ENCODE measurements at places on chromosomes 6 and 20.

DNA sequence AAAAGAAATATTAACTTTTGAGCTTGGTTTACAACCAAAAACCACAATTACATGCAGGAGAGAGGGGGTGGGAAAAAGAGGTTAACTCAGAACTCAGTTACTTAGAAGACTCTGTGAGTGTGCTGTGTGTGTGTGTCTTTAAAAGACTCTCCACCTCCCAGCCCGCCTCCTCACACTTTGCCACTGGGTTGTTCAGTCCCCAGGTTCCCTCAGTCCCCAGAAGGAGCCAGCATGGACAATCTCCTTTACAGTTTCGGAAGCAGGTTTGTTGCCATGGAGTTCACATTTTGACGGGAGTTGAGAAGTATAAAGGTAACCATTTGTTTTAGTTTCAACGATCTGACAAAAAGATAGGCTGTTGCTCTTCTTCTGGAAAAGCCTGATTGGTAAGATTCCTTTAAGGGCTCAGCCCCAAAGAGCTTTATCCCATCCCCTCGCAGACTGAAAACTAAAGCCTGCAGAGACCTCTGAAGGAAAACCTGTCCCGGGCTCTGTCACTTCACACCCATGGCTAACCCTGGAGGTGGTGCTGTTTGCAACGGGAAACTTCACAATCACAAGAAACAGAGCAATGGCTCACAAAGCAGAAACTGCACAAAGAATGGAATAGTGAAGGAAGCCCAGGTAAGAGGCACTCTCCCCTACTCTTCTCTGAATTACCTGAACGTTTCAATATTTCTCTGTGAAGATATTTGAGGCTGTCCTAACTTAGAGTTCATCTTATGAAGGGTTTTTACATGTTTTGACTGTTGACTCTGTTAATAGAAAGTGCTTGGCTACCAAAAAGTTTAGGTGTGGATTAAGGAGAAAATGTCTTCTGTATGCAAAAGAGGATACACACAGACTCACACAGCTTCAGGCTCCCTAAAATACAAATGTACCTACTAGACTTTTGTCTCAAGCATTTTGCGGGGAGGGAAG lies at the start of gene SPTLC3:
Gene SPTLC3 (plus strand): TSS at position 212 of the 921 bp plus-strand sequence. CDS start 296 bp downstream, at position 508.
- DNase-seq, result no peak

DNA sequence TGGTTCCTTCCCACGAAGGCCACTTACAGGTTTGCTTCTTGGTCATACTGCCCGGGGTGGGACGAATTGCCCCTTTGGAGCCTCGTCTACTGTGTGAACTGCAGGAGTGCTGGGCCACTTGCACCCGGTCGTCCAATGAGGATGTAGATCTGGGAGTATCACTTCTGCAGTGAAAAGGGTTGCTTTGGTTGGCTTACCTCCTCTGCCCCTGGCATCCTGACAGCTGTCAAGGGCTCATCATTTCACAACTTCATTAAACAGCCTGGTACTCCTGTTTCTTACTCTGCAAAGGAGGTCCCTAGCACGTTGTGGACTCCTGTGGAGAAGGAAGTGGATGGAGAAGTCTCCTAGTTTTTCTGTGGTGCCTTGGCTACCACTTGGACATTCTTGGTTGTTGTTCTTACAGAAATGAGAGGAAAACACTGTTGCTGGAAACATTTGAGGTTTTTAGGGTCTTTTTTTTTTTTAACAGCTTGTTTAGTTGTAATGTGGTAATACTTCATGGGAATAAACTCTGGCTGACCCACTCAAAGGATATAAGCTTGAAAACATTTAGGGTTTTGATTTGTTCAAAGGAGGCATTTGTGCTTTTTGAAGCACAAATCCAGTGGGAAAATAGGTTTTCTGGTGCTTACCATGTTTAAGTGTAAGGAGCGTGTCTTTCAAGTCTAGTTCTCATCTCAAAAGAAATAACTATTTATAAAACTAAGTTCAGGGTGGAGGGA lies 60.7 kb downstream of the AKAP12 start:
- DNase-seq, result no peak

DNA sequence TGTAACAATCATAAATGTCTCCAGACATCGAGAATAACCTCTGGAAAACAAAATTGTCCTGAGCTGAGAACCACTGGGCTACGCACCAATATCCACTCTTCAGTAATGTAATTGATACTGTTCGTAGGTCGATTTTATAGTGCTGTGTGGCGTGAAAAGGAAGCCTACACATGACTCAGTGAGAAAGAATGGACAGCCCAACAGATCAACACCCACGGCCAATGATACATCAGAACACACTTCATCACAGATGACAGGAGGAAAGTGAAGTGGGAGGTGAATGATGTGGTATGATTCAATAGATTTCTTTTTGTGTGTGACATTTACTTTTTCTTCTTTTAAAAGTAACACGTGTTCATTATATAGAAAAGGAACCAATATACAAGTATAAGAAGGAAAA lies 93.5 kb downstream of the RPS12 start:
- no peak for DNase-seq

GRCh38 chr6:89951574-89952104 lies 57.4 kb downstream of the GJA10 start:
- no peak for DNase-seq

DNA sequence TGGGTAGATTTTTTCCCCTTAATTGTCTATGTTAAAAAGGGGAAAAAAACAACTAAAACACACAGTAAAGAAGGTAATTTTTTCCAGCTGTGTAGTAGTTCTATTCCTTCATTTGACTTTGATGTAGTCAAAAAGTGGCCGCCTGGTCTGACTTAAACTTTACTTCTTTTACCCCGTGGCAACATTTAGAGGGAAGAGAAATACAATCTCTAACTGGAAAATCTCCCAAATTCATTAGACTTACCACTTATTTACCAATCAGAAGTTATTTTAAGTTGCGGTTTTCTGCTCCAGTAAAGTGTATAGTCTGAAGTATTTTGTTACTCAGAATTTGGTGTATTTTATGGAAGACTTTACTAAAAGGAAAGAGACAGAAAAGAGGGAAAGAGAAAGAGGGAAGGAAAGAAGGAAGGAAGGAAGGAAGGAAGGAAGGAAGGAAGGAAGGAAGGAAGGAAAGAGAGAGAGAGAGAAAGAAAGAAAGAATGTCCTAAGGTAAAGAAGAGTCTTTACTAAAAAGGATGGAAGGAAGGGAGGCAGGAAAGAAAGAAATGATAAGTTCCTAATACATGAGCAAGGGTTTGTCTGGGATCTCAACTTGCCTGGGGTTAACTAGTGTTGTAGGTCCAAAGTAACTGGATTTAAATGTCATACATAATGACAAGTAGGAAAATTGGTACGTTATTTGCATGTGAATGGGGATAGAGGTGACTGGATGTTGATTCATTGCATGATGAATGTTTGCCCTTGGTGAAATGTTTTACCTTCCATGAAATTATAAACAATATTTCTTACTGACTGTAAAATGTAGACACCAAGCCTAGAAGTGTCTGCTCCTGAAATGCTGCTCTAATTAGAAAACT lies 135.1 kb downstream of the SAMD5 start:
- DNase-seq, result no peak

DNA sequence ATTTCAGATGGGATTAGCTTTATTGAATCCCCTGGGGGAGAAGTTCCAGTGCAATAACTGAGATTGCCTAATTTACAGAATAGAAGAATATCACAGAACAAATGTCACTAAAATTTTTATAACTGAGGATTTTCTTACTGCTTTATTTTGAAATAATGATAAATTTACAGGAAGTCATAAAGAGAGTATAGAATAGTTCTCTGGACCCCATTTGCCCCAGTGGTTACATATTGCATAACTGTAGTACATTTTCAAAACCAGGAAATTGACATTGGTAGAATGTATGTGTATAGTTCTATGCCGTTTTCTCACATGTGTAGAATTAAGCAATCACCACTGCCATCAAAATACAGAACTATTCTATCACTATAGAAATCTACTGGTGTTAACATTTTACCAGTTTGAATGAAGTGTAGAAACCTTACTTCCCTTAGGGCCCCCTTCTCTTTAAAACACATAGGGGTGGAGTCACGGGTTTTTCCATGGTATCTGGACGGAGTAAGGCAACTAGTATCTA lies 18.3 kb downstream of the KIF6 start:
- DNase-seq, result no peak

DNA sequence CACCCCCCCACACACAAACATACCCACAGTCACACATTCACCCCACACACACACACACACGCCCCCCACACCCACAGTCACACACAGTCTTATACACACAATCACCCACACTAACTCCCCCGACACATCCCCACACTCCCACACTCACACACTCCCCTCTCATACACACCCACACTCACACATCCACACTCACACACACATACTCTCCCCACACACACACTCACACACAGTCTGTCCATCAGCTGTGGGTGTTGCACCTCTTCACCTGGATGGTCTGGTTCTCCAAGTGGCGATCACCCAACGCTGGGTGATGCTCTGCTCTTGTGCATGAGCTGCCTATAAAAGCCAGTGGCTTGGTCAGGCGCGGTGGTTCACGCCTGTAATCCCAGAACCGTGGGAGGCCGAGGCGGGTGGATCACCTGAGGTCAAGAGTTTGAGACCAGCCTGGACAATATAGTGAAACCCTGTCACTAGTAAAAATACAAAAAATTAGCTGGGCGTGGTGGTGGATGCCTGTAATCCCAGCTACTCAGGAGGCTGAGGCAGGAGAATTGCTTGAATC lies 158.9 kb downstream of the SMOC2 start:
- no peak for DNase-seq

GRCh38 chr6:127079681-127080080 lies 38.8 kb upstream of the RSPO3 start:
- DNase-seq, result no peak

GRCh38 chr6:131290955-131291354 lies 155.7 kb downstream of the AKAP7 start:
- no peak for DNase-seq

- no peak for DNase-seq
These were observed 51.5 kb downstream of the EZR start for GRCh38 chr6:158767709-158768108.

- no peak for DNase-seq
These were observed 36.2 kb downstream of the FOXO3 start for GRCh38 chr6:108596956-108597355.

DNA sequence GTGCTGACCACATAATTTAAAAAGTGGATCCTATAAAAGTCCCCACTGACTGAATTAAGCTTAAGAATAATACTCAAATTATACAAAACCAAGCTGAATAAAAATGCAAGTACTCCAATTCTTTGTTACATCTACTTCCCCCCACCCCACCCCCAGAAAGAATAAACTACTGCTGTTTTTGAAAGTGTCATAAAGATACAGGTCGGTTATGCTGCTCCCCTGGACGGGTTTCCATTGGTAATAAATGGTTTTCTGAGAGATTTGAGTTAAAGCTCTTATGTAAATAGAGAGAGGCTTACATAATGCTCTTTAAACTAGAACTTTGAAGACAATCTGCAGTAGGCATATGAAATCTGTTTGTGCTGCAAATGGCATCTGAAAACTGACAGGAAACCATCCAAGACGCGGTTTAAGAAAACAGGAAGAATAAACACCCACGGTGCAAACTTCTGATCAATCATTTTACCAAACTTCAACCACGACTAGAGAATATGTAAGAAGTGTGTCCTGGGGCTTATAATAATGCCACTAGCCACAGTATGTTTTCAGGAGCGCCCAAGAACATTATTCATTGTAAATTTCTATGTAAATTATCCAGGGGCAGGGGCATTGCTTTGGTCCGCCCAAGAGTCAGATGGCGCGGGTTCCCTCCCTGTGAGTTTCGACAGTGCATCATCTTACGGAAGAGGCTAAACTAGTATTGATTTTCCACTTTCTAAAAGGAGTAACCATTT lies 10.8 kb upstream of the POU3F2 start:
- no peak for DNase-seq

DNA sequence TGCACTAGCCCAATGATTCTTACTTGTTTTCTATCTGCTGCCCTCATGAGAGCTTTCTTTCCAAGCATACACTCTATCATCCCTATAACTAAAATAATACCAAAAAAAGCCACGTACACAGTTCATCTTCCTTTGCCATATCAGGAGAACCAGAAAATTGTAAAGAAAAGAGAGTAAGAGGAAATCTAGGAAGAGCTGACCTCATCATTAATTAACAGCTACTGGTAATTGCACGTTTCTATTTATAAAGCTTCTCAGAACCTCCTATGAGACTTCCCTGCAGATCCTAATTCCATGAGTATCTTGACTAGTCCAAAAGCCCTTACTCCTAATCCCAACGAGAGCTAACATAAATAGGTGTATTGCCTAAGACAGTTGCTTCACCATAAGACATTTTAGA lies 191.5 kb upstream of the RNF217 start:
- no peak for DNase-seq
